ENCODE measurements at places on chromosomes 2 and 18.

DNA sequence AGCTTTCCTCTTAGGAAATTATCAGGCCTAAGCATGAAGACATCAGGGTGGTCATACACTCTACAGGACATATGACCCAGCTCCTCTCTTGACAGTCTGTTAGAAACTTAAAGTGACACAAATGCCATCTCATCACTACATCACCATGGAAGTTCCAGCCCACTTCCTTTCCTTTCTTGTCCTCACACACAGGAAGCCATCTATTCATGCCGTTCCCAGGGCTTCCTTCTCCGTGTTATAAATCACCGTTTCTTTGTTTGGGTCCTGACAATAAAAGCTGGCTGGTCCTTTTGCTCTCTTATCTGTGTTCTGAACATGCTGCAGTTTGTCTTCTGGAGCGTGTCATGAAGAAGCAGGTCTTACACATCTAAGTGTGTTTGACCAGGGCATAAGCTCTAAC lies 692.1 kb upstream of the CELF4 start:
- no peak for DNase-seq

DNA sequence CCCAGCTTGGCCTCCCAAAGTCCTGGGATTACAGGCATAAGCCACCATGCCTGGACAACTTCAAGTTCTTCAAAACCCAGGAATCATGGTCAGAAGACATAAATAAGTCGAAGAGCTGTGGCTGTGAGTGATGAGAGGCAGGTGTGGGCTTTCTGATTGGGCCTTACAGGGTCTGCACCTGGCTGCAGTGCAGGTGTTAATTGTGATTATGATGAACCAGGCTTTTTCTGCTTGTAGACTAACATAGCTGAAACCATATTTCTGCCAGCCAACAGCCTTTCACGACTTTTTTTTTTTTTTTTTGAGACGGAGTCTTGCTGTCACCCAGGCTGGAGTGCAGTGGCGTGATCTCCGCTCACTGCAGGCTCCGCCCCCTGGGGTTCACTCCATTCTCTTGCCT lies 14.9 kb upstream of the DTNB start:
- DNase-seq = no peak

DNA sequence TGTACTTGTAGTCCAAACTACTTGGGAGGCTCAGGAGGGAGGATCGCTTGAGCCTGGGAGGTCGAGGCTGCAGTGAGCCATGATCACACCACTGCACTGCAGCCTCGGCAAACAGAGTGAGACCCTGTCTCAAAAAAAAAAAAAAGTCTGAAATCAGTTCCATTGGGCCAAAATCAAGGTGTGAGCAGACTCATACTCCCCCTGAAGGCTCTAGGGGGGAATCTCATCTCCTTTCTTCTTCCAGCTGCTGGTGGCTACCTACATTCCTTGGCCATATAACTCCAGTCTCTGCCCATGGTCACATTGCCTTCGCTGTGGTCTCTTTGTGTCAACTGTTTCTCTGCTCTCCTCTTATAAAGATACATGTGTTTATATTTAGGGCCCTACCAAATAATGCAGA lies 234.0 kb downstream of the LRRTM1 start:
- no peak for DNase-seq

DNA sequence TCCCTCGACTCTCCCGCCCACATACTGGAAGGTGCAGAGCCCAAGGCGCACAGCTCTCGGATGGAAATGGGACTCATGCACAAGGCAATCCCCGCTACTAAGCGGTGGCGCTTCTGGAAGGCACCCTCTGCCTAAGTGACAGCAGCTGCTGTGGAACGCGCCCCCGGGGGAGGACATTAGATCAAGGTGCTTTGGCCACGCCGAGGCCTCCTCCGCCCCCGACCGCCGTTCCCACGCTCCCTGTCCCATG lies 202 bp downstream of the MCEE start:
- DNase-seq = no peak

- no peak for DNase-seq
These were observed 12.9 kb upstream of the PUM2 start for GRCh38 chr2:20363578-20363977.

GRCh38 chr2:19860022-19860421 lies 41.8 kb downstream of the TTC32 start:
- DNase-seq = no peak

DNA sequence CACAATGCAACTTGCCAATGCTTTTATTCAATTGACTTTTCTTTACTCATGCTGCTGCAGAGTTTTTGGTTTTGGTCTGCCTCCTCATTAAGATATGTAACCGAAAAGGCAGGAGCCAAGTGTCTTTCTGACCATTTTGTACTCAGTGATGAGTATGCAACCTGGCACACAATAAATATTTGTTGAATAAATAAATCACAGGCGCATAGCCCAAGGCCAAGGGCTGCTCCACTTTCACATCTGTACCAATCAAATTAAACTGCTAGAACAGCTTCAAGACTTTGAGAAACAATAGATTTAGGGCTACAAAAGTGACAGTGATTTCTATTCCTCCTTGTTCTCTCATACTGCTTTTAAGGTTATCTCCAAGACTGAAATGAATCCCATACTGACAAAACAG lies 828.2 kb downstream of the RNF144A start:
- DNase-seq = no peak

GRCh38 chr18:57784034-57784800 lies 18.9 kb downstream of the ATP8B1 start:
- DNase-seq = peak; percentile 1

DNA sequence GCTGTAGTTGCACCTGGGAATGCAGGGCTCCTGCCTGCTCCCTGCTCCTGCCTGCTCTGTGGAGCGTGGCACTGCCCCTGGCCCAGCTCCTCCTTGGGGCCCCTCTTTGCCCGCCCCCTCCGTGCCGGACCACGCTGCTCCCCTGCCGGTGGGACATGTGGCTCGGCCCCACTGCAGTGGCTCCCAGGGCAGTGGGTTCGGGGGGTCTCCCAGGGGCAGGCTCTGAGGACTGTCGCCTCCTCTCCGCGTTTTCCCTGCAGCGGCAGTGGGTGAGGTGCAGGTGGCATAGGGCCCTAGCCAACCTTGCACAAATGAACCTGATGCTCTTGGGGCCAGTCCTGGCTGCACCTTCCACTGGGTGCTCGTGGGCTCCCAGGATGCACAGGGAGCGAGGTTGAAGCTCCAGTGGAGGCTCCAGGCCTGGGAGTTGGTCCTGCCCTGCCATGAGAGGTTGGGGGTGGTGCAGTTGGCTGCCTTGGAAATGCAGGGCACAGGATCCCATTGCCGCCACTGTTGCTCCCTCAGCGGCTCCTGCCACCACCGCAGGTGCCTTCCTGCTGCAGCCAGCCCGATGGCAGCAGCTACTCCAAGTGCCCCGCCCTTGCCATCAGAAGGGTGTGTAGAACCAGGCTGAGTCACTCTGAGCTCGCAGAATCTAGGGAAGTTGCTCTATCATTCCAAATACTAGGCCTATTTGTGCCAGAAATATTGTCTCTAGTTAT lies 313.1 kb upstream of the SYT4 start:
- DNase-seq = no peak

- no peak for DNase-seq
These were observed 47.2 kb upstream of the UBE2F start for GRCh38 chr2:237919593-237919992.

DNA sequence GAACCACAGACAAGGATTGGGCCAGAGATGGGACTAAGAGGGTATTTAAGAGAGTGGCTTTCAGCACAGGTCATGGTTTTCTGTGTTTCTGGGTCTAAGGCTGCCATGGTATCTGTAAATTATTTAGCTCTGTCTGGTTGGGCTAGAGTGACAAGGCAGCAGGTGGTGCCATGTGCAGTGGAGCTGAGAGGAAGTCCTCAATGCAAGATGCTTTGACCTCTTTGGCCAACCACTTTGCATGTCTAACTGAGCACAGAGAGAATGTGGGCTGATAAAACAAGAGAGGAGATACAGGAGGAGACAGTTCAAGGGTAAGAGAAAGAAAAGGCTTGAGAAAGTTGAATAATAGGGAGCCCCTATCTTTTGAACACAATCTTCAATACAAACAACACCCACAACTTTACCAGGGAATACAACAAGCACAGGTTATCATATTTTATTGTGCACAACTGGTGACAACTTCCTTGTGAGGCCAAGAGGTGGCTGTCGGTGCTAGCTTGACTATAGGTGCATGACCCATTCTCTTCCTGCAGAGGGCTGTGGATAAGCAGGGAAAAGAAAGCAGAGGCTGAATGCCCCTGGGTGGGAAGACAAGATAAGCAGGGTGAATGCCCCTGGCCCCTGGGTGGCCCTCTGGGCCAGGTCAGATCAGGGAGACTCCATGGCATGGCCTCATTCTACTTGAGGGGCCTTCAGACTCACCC lies 12.3 kb downstream of the FLACC1 start:
- DNase-seq = no peak

- no peak for DNase-seq
These were observed 46.7 kb downstream of the KIDINS220 start for GRCh38 chr2:8790739-8791162.

DNA sequence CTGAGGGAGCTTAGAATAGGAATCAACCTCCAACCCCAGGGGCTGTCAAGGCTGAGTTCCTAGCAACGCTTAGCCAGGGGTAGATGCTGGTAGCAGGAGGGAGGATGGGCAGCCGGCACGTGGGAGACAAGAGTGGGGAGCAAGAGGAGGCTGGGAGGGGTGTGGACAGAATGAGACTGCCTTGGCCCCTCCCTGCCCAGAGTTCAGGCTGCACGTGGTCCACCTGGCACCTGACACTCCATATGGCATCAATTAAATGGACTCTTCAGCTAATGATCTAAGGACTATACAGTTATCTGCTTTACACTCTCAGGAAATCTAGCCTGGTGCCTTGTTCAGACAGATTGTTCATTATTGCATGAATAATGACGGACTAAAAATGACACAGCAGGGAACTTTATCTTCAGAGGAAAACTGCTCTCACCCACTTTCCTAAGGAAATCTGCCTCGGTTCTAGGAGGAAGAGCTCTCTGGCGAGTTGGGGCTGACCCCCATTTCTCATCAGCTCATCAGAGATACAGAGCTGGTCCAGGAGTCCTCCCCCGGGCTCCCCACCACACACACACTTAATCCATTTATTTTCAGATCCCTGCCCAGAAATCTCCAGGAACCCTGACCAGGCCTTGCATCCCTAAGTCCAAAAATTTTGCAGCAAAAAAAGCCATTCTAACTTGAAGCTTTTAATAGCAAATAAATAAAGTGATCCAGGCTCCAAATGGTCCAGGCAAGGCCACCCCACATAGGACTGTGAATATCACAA lies 102.1 kb upstream of the CDC42EP3 start:
- DNase-seq = no peak

Measured in SIG-M5 (cell line).